Neuronal stem cell (in vitro differentiated cells): ENCODE measurements at places on chromosomes 11 and 22.

DNA sequence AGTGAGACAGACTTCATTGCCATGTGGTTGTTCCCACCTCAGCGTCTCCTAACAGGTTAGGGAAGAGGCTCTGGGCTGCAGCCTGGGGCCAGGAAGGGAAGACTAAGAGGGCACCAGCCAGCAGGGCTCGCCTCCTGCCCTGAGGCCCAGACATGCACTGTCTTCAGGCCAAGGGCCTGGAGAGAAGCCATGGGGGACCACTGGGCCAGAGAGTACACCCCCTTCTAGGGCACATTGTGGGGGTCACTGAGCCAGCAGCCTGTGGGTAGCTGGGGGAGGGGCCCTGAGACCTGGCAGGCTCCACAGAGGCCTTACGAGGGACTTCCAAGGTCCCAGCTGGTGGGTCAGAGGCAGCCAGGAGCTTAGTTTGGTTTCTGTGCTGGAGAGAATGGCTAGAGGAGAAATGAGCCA, 25.0 kb upstream of the MYRF start:
- no peak for DNase-seq

- DNase-seq: no peak
Observed at GRCh38 chr22:48402591-48403031, 1425.1 kb downstream of the BRD1 start.

- DNase-seq: no peak
Observed at GRCh38 chr22:28299753-28300152, 379.9 kb downstream of the TTC28 start.

GRCh38 chr22:21034989-21035388, 2.6 kb upstream of the SLC7A4 start:
- no peak for DNase-seq

DNA sequence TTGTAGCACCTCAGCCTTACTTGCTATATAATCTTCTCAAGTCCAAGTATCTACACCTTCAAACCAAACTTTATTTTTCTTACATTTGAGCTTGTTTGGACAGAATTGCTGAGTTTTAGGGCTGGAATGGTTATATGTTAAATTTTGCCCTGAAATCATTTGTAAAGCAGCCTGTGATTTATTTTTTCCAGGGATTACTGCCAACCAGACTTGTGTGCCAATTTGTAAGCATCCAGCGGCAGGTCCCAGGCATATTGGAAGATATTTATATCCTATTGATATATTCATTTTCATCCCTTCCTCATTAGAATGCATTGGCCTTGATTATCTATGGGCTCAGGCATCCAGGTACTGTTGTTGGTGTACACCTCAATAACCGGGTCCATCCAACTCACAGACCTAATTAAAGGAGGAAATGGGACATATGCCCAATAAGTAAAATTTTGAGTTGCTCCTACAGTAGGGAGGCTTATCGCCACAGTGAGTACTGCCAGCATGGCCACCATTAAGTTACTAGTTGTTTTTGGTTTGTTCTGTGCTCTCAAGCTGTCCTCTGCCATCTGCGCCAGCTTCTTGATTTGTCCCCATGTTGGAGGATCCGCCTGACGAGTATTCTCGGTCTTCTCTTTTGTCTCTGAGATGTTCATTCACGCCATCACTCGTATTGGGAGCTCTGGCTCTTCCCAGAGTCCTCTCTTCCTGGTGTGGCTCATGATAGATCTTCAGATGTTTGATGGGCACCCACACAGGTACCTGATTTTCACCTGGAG, 9.8 kb upstream of the DNAJB13 start:
- DNase-seq: no peak

DNA sequence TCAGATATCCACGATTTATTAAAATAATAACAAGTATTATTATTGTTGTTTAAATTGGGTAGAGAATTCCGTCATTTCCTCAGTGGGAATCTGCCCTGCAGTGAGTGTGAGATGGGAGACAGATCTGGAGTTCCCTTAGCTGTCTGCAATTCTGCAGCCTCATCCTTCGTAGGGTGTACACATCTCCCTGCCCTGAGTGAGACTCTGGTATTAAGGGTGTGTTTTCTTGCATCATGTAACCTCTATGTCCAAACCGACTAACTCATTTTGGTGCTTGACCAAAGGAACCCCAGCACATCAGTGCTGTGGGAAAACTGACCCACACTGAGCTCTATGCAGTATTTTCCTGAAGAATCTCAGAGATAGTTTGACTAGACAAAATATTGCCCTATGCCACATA, 157.6 kb downstream of the LDLRAD3 start:
- DNase-seq: no peak

DNA sequence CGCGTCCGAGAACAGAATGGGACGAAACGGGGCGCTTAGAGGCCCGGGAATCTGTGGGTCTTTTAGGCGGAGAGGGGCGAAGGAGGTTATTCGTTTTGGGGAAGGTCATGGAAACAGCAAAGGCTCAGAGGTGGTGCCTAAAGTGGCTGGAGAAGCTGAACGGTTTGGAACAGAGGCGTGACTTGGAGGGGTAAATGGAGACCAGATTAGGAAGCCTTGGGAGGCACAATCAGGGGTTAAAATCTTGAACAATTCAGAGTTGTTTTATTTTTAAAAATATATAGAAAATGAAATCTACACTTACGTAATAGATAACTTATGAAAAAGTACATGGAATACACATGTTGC, 247 bp upstream of the PLAAT5 start:
- no peak for DNase-seq

- DNase-seq: no peak
Observed at GRCh38 chr22:24809331-24809730, 3.3 kb downstream of the SGSM1 start.

GRCh38 chr22:18035751-18036150, 11.4 kb upstream of the MICAL3 start:
- DNase-seq: no peak

- DNase-seq: no peak
Observed at GRCh38 chr22:36233796-36234195, 5.5 kb downstream of the APOL2 start.

- no peak for DNase-seq
Observed at GRCh38 chr22:25735650-25736049, 6.3 kb upstream of the MYO18B start.

DNA sequence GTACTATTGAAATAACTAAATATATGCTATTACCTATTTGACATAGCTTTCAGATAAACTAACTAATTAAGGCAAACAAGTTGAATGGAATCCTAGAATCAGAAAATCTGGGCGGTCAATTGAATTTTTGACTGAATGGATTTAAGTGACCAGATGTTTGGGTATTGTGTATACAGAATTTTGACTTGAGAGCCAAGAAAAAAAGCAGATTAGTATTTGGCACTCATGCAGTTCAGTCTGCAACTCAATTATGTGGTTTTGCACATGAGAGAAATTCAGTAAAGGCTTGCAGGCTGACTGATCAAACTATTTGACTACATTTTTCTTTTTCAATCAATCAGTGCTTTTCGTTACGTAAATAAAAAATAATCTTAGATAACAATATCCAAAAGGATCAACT, 254.8 kb downstream of the GUCY1A2 start:
- no peak for DNase-seq

DNA sequence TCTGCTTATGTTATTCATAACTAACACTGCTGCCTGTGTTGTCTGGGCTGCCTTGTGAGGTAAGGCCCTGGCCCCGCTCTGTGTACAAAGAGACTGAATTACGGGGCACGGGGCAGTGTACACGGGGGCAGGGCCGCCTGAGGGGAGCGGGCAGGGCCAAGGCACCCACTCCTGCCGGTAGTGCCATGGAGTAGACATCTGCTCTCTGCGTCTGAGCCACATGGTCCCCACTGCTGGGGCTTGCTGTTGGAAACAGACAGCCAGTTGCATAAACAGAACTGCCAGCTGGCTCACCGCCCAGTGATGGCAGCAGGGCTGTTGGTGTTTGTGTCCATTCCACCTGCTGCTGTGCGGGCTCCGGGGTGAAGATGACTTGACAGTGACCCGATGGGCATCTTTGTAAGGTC, 19.8 kb downstream of the FAM118A start:
- DNase-seq: no peak

DNA sequence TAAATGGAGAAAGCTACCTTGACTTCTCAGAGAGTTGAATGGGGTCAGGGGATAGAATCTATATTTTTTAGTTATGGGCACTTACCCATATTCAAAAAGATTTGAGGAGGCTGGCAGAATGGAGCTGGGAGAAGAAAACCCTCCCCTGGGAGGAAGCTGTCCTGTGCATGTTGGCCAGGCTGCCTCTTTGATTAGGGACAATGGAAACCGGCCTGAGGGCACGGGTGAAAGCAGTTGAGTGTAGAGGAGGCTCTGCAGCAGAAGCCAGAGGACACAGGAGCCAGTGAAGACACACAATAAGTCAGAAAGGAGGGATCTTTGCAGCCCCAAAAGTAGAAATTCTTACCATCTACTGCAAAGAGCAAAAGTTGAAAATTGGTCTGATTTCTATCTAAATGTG, 66.6 kb upstream of the B3GAT1 start:
- DNase-seq: no peak

DNA sequence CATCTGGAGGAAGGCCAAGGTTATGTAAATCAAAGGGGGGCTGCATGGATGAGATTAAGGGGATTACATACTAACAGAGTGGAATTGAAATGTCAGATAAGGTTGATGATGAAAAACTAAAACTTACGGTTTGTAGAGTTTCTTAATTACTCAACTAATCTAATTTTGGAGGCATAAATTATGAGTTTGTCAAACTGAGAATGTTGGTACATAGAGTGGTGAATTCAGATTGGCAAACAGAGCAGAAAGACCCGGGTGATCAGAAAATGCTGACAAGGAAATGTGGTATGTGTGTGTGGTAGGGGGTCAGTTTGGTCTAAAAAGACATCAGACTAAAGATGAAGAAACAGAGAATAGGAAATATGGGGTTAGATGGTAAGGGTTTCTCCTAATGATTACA, 11.0 kb downstream of the MS4A6E start:
- DNase-seq: no peak
